A549 (cell line): ENCODE measurements at places on chromosomes 2 and 18.

- DNase-seq: no peak
Observed at GRCh38 chr2:166361351-166362153, 14.2 kb downstream of the SCN9A start.

GRCh38 chr2:44897406-44897805 is 44.1 kb upstream of the SIX3 start:
- no peak for DNase-seq

- DNase-seq: no peak
Observed at GRCh38 chr2:196839574-196839973, 30.4 kb upstream of the C2orf66 start.

DNA sequence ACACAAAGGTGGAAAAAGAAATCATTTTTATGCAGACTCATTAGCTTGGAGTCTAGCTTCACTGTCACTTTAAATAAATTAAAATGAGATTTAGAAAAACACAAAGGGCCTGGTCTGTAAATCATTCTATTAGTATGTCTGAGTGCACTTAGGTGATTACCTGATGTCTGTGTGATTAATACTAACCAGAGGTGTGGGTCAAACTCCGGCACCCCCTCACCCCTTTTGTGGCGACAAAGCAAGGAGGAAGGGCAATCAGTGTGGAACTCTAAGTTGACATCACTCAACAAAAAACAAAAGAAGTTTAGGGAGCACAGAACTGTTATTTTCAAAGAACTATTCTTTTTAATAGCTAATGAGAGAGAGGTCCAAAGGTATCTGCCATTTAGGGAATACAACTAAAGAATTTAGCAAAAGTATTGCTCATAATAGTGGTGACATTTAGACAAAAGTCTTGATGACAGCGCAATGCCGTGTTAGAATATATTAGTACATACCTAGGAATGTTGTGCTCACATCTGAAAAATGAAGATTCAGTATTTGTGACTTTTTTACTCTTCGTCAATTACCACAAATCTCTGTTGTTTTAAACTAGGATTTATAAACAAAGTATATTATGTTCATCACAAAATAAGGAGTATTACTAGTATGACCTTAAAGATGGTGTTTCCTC is 66.3 kb downstream of the ZEB2 start:
- DNase-seq: no peak

DNA sequence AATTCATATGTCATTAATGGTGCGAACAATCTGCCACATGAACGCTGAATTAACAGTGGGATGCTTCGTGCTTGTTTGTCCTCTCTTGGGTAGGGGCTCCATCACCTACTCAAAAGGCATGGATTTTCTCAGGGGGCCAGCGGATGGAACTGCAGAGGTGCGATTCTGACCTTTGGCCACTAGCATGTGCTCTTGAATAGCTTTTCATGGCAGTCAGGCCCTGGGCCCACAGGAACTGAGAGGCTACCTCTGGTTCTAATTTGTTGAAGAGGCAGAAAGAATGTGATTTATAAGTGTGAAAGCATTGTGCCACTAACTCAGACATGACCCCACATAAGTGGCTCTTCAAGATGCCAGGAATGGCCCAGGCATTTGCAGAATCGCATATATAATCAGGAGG is 283.2 kb downstream of the INSIG2 start:
- peak; percentile 10 for DNase-seq

GRCh38 chr2:37052600-37053332 is 31.4 kb downstream of the HEATR5B start:
- no peak for DNase-seq

DNA sequence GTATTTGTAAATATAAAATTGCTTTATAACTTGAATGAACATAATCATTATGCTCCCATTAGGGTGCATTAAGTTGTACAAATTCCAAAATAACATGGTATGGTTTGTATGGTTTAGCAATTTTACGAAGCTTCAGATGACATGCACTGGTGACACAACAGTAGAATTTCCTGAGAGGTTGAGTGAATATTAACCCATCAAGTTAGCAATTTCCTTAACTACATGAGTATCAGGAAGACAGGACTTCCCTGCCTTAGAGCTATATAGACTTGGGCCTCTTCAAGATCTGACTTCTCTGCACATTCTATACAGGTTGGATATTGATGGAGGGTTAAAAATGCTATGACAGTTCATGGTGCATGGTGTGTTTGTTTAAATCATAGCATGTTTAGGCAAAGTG is 60.2 kb downstream of the ZC3H6 start:
- DNase-seq: no peak

GRCh38 chr2:237726401-237726830 is 72.2 kb upstream of the RBM44 start:
- DNase-seq: no peak

GRCh38 chr2:101305035-101305434 is 3.5 kb downstream of the RNF149 start:
- no peak for DNase-seq

- DNase-seq: no peak
Observed at GRCh38 chr2:54767921-54768320, 44.5 kb downstream of the EML6 start.

GRCh38 chr2:68824831-68825230 is 46.4 kb downstream of the BMP10 start:
- no peak for DNase-seq

DNA sequence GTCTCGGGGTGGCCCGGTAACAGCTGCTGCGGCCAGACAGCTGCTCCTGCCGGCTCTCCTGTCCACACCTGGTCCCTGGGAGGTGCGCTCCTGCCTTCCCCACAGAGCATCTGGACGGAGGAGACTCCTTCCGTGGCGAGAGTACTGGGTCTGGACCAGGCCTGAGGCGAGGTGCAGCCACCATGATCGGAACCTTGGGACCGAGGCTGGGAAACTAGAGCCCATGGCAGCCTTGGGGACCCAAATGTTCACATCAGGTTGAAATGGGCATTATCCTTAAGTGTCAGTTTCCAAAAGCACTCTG is 628 bp downstream of the GIGYF2 start:
- no peak for DNase-seq

- no peak for DNase-seq
Observed at GRCh38 chr2:157932480-157933159, 56.5 kb upstream of the ACVR1 start.

GRCh38 chr2:54310311-54310710 is 54.3 kb upstream of the TSPYL6 start:
- DNase-seq: no peak
